Adipocyte (in vitro differentiated cells): ENCODE measurements at places on chromosomes 6 and 20.

DNA sequence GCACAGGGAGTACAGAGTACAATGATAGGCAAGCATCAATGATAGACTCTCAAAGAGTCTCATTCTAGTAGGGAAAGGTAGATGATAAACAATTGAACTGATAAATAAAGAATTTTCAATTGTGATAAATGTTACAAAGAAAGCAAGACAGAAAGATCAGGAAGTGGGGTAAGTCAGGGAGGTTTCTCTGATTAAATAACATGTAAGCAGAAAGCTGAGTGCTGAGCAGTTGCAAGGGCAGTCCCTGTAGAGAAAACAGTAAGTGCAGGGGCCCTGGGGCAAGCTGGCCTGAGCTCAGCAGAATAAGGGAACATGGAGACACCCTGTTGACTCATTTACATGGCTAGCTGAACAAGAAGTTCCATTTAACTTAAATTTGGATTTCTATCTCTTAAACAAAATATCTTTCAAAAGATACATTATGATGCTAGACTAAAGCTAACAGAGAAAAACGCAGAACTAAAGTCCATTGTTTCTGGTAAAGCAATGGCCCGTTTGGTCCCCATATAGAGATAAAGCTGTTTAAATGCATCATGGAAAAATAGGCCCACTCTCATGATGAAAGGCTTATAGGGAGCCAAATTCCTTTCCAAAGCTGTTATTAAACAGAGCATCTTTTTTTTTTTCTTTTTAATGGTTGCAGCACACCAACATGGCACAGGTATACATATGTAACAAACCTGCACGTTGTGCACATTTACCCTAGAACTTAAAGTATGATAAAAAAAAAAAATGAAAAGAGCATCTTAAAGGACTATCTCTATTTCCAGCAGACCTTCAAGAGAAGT is 5.3 kb upstream of the TNFAIP3 start:
- no peak for DNase-seq

GRCh38 chr20:60219984-60220562 is 261.9 kb downstream of the CDH26 start:
- DNase-seq: no peak

DNA sequence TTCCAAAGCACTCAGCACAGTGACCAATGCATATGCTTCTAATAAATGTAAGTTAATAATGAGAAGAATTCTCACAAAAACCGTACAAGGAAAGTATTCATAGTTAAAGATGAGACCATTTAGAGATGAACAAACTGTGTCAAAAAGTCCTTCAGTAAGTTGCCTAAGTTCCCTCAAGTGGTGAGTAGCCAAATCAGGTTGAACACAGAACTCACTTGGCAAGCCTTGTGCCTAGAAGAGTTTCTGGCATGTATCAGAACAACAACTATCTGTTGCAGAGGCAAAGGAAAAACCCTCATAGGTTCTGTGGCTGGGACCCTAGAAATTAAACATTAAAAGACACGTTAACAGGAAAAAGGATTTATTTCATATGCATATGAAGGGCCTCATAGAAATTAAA is 129.6 kb upstream of the DOK5 start:
- peak; percentile 27 for DNase-seq

DNA sequence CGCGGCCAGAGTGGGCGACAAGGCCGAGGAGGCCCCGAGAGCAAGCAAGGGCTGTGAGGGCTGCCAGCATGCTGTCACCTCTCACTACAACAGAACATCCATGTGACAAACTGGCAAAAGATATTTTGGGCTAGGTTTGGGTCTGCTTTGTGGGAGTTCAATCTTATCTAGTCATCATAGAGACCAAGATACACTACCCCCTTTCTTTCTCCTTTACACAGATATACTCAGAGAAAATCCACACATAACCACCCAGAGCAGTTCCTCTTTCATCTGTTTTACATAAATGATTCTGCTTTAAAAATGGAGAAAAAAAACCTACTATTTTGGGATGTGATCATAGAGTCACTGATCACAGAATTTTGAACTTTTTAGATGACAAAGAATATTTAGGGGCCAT is 16.8 kb downstream of the SOX4 start:
- no peak for DNase-seq

GRCh38 chr20:38725931-38726803 is 1.9 kb downstream of the SLC32A1 start:
- no peak for DNase-seq

GRCh38 chr20:57429580-57430200 is 38.5 kb downstream of the RBM38 start:
- no peak for DNase-seq

DNA sequence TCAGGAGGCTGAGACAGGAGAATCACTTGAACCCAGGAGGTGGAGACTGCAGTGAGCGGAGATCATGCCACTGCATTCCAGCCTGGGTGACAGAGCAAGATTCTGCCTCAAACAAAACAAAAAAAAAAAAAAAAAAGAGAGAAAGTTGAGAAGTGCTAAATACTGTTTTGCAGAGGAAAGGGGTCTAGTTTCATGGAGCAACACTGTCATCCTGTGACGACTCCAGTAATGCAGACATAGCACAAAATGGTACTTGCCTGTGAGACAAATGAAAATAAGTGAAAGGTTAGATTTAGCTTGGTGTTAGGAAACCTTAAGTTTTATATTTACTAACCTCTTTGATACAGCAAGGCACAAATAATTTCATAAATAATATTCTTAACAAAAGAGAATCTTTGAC is 29.7 kb downstream of the CEP162 start:
- no peak for DNase-seq

DNA sequence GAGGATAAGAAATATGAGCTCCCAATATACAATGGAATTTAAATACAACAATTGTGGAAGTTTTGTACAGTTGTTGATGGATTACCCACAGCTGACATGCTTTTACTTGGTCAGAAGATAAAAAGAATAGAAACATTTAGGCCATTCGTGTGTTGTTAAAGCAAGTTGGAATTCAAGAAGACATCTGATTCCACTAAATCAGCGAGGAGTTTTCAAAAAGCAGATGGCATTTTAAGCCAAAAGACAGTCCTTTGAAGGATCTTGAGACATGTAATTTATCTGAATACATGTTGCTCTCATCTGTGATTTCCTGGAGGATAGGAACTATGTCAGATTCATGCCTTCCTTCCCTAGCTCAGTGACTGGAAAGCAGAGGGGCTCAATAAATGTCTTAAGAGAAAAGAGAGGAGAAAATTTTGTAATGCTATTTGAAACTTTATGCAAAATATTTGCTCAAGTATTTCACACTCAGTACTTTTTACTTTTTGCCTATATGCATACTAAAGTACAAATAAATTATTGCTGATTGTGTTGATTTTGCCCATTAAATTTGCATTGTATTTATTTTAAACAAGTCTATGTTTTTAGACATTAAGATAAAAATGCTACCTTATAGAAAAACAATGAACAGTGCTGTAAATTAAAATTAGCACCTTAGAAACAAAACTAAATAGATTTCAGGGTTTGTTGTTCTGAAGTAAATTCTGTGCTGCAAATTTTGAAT is 733.8 kb upstream of the FLRT3 start:
- DNase-seq: peak; percentile 16

- DNase-seq: no peak
These were observed 166.0 kb downstream of the ARHGAP18 start for GRCh38 chr6:129543981-129544380.

DNA sequence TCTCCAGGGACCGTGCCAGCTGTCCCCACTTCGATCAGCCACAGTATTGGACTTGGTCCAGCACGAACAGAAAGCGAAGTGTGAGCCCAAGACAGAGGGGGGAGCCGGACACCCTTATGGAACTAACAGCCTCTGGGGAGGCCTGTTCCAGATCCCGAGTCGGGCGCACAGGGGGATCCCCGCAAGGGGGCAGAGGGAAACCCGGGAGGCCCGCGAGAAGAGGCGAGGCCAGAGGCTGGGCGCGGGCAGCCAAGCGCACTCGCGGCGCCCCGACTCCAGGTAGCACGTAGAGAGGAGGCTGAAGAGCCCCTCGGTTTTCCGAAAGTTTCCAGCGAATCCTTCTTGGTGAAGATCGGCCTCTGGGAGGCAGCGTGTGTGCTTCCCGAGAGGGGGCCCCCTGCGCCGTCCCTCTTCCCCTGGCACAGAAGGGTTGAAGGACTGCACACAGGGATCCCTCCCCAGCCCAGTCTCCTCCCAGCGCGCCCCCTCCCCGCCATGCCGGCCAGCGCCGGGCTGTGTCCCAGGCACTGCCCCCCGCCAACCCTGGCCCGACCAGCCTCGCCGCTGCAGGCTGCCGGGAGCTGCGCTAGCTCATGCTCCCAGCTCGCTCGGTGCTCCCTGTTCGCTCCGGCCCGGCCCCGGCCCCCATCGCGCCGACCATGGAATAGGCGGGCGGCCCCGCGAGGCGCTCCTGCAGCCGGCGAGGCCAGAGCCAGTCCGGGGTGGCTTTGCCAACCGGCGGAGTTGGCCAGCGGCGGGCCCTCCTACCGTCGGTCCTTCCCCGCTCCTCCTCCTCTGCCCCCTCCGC is 577 bp upstream of the SLC24A3 start:
- peak; percentile 51 for DNase-seq

- peak; percentile 88 for DNase-seq
These were observed at the start of gene JPH2 for GRCh38 chr20:44187054-44187771. JPH2 (minus strand) TSS chr20:44187188; CDS start chr20:44186705, 483 bp downstream.

DNA sequence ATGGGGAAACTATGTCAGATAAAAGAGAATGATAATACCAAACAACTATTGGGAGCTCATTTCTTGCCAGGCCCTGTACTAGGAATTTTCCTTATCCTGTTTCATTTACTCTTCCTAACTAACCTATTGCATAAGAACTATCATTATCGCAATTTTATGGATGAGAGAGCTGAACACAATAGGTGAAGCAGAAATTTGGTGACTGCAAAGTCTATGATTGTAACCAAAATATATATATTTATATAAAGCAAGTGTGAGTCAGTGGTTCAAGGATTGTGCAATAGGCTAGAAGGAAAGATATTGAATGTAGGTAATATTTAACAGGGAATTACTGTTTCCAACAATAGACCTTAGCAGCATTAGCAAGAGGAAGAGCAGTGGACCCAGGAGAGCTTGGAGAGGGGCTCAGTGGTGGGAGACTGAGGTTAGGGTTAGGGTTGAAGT is 181.1 kb upstream of the TENT5A start:
- DNase-seq: no peak

GRCh38 chr20:50731930-50732690 is 730 bp downstream of the PARD6B start:
- DNase-seq: no peak

DNA sequence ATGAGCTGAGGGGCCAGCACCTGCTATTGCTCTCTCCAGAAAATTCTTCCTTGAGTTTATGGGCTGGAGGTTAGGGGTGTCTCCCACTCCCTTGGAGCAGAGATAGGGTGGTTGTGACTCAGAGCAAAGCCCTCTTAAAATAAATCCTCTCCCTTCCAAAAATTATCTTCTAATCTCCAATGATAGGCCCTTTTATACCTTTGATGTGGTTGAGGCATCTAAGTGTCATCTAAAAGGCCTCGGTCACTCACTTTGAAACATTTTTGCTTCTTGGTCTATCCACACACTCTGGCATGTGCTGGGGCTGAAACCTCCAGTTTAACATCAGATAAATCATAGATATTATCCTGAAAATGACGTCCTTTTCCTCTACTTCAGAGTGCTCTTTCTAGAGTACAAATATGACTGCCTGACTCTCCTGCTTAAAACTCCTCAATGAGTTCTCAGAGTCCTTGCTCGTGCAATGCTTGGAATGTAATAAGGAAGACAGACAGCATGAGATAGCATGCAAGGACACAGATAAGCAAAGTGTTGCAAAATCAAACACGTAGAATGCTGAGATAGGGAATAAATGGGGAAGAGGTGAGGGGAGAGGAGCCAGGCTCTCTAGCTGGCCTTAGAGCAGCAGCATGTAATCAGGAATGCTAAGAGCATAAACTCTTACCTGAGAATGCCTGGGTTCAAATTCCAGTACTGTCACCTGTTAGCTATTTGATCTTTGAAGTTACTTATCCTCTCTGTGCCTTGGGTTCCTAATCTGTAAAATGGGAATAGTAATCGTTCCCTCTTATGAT is 374.1 kb upstream of the CITED2 start:
- peak; percentile 42 for DNase-seq

GRCh38 chr6:152605941-152606340 is 31.2 kb downstream of the SYNE1 start:
- no peak for DNase-seq

DNA sequence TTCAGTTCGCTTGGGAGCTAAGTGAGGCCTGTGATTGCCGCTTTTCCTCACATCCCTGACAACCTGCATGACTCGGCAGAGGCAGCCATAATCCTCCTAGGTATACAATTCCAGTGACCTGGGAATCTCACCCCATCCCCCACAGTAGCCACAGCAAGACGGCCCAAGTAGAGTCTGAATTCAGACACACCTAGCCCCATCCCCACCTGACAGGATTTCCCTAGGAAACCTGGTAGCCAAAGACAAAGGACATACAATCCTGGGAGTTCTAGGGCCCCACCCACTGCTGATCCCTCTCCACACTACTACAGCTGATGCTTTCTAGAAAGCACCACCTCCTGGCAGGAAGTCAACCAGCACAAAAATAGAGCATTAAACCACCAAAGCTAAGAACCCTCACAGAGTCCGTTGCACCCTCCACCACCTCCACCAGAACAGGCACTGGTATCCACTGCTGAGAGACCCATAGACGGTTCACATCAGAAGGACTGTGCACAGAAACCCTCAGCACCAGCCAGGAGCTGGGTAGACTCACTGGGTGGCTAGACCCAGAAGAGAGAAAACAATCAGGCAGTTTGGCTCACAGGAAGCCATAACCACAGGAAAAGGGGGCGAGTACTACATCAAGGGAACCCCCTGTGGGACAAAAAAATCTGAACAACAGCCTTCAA is 17.9 kb upstream of the RUNX2 start:
- DNase-seq: no peak

DNA sequence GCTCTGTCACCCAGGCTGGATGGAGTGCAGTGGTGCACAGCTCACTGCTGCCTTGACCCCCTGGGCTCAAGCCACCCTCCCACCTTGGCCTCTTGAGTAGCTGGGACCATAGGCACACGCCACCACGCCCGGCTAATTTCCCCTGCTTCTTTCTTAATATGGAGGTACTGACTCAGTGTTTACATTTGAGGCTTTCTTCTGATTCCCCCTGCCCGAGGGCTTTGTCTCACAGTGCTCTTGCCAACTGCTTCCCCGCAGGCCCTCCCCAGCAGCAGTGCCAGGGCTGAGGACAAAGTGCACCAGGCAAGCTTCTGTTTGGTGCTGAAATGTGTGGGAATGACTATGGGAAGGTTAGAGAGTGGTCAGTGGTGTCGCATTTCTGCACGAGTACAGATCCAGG is 34.8 kb downstream of the NR2E1 start:
- peak; percentile 79 for DNase-seq

- DNase-seq: peak; percentile 29
These were observed 79.2 kb downstream of the CBFA2T2 start for GRCh38 chr20:33568868-33569801.

DNA sequence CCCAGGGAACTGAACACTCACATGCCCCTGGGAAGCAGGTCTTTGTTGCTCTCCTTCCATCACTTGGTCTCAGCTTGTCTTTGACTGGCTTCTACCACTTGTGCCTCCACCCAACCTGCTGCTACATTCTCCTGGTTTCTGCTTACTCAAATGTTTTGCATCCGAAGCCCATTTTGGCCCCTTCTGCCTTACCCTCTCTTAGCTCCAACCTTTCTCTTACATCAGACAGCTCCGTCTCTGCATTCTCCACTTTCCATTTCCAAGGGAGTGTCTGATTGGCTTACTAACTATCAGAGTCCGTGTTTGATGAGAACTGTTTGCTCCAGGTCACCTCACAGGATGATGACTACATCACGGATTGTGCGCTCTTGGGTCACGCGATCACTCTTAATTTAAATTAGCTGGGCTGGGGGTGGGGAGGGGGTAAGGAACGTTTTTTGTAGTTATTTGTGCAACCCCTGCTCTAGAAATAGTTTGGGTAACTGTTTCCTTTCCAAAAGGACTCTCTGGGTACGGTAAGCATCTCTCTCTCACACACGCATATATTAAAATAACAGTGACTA is 844 bp upstream of the ABRACL start:
- no peak for DNase-seq
